Cardiac muscle cell (in vitro differentiated cells and primary cell): ENCODE measurements at places on chromosomes 7 and 10.

DNA sequence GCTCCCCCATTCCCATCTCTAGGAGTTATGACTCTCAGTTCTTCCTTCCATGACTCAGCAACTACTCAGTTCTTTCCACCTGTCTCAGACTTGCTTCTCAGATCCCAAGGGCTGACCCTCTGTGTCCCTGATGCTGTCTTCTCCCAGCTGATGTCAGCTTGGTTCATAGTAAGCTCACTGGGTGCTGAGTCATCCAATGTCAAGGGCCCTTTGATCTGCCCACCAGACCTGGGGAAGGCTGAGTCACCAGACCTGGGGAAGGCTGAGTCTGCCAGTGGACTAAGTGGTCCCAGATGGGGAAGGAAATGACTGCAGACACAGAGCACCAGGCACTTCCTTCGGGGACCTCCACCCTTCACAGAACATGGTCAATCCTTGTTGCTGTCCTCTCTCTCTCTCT, 76.1 kb upstream of the ZEB1 start:
- DNase-seq, result peak; percentile 66

- no peak for DNase-seq
These were observed 63.9 kb downstream of the VOPP1 start for GRCh38 chr7:55508221-55509011.

DNA sequence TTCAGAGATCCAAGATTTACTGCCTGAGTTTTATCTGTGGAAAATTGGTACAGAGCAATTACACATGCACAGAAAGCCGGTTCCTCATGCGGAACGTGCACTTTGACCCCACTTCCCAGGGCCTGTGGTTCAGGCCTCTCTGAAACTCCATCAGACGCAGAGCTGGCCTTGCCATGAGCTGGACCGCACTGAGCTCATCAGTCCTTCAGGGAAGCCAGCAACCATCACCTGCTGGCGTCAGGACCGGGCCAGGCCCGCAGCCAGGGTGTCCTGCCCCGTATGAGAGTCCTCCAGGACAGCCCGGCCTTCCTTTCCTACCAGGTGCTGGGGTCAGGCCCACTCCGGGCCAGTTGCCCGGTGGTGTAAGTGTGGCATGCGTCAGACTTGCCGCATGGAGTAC, 446.5 kb upstream of the FOXK1 start:
- no peak for DNase-seq

DNA sequence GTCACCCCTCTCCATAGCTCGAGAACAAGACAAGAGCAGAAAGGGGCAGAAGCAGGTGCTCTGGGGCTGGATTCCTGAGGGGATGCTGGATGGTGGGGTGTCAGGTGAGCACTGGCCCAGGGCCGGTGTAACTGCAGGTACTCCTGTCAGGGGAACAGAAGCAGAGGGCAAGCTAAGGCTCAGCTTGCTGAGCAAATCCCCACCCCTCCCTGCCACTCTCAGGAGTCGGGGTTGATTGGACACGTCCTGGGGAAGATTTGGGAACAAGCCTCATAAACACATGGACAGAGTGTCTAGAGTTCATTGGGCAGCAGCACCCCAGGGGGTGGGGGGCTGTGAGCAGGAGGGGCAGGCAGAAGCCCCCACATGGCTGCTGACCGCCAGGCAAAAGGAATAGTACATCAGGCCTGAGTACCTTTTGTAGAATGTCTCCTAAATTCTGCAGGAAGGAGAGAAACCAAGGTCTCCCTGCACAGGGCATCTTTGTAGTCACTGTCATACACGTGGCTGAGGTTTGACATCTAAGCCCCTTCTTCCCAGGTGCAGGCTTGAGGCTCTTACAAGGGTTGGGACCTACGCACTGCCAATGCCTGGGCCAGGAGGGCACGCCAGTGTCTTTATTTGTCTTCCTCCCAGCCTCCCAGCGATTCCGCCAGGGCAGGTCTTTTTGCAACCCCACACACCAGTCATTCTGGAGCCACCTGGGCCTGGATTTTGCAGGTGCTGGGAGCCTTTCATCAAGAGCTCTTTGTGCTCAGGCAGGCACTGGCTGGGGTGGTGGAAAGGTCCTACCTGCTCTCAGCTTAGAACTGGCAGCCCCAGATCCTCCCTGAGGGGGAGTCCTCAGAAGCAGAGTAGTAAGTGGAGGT, 2.8 kb downstream of the CALML3 start:
- no peak for DNase-seq

DNA sequence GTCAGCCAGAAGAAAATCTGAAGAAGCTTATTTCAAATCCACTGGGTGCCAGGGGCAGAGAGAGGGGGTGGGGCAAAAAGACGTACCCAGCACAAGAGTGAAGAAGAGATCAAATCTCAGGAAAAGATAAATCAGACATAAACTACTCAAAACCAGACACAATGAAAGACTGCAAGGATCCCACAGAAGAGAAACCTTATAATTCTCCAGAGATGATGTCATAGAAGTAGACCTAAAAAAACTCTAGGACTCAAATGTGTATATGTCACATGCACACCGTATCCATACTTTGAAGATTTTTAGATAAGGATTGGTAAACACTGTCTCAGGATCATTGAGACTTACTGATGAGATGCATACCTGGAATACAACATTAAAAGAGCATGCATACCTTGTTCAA, 98.5 kb upstream of the PIK3CG start:
- no peak for DNase-seq

GRCh38 chr7:157250605-157251228, 86.1 kb upstream of the DNAJB6 start:
- peak; percentile 73 for DNase-seq

DNA sequence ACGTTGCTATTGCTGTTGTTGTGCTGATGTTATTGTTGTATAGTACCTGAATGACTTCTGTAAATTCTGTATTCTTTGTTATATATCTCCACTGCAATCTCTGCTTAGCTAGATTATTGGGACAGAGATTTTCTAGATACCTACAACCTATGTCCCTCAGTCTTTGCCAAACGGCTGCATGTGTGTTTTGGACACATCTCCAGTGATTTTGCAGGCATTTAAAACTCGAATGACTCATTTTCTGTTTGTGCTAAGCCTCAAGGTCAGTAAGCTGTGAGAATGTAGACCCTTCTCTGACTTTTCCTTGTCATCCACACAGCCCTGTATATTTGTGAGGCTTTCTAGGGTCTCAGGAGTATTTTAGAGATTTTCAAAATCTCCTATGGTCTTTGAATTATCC, 410.7 kb downstream of the POM121L12 start:
- no peak for DNase-seq

DNA sequence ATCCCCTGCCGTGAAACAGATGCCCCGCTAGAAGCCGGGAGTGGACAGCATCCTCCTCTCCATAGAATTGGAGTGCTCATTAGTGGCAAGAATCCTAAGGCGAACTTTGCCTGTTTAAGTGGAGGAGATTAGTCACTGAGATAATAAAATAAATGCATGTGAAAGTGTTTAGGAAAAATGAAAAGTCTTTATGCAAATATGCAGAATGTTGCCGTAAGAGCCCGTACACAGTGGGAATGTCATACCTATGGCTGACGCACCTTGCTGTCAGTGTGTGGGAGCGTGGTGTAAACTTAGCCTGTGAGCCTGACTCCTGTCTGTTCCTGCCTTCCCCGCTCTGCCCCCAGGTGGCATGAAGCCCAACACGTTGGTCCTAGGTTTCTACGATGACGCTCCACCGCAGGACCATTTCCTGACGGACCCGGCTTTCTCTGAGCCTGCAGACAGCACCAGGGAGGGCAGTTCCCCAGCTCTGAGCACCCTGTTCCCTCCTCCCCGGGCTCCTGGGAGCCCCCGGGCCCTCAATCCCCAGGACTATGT, 1.7 kb upstream of the TRIP6 start:
- DNase-seq, result no peak

- no peak for DNase-seq
These were observed 451 bp downstream of the SRRT start for GRCh38 chr7:100875356-100875751.
